ENCODE measurements at places on chromosomes 4 and X.

DNA sequence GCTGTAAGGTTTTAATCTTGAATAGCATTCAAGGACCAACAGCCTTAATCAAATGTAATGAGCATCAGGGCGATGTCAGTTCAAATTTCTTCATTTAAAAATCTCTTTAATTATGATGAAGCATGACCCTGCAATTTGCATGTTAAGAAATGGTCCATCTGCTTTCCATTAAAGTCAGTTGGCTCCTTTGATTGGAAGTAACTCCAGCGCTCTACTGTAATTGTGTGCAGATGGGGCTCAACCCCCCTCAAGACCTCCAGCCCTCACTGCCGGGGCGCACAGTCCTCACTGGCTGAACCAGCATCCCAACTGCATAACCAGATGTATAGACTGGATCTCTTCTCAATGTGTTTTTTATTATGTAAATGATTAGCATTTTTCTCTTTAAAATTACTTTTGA, 126.9 kb downstream of the VCX3B start:
- DNase-seq: no peak

DNA sequence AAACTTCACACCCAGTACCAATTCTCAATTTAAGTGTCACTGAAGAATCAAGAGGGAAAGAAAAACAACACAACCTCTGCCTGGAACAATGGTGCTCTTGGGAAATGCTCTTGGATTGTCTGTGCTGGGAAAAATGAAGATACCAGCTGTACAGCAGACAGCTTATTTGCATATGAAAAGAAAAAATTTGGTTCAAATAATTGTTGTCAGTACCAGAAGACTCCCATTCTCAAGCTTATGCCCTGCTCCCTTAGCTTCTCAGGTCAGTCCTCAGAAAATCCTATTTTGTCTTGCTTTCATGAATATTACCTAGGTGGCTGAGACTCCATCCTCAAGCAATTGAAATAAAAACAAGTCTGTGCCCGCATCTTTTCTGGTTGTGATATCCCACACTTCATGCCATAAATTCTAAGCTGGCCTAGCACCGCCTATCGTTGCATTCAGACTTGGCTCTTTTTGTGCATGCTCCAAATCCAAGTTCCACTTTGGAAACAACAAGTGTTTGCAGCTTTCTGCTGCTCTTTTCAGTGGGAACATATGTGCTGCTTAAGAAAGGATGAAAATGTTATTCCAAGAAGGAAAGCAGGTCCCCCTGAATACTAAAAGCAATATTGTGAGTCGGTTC, 431.6 kb downstream of the INPP4B start:
- DNase-seq: no peak

DNA sequence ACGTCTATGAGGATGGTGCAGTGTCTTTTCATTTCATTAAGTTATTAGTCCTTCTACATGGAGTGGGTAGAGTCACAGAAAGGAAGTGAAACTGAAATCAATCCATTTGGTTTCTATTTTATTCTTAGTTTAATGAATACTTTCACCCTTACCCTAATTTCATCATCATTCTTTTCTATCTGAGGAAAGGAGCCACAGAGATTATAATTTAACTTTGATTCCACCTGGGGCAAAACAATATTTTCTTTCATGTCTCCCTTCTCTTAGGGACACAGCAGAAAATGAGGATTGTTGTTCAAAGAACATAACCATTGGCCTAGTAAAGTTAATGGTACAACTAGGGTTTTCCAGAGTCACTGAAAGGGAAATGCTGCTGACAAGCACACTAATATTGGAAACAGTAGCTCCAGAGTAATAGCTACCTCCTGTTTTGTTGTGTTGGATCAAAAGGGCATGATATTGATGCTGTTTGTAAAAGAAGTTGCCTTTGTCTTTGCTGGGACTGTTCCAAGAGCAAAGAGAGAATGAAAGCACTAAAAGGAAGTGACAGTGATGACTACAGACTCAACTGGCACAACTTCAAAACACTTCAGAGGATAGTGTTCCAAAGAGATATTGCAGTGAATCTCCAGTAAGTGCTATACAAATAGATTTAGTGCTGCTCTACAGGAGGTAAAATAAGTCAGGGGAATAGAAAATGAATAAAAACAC, 247.1 kb upstream of the PITX2 start:
- no peak for DNase-seq

DNA sequence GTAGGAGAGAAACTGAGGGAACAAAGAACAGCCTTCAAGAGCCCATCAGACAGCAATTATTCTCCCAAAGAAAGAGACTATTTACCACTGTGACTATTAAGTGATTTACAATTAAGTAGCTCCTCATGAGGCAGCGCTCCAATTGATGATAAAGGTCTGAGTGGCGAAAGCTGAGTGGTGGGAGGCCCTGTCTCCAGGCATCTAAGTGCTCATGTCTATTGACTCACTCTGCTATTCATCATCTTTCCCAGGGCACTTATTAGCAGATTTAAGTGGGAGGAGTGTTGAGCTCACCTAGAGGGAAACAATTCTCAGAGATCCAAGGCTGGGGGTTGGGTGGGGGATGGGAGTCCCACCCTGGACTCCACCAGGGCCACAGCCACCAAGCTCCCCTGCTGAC, 23.3 kb downstream of the AMER1 start:
- peak; percentile 47 for DNase-seq

GRCh38 chr4:20614816-20615215, 85.4 kb upstream of the PACRGL start:
- DNase-seq: no peak

- DNase-seq: no peak
These were observed 18.1 kb downstream of the OFD1 start for GRCh38 chrX:13752646-13753045.

DNA sequence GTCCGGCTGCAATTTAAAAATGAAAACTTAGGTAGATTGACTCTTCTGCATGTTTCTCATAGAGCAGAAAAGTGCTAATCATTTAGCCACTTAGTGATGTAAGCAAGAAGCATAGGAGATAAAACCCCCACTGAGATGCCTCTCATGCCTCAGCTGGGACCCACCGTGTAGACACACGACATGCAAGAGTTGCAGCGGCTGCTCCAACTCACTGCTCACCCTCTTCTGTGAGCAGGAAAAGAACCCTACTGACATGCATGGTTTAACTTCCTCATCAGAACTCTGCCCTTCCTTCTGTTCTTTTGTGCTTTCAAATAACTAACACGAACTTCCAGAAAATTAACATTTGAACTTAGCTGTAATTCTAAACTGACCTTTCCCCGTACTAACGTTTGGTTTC, 41.0 kb downstream of the MAP7D3 start:
- no peak for DNase-seq

DNA sequence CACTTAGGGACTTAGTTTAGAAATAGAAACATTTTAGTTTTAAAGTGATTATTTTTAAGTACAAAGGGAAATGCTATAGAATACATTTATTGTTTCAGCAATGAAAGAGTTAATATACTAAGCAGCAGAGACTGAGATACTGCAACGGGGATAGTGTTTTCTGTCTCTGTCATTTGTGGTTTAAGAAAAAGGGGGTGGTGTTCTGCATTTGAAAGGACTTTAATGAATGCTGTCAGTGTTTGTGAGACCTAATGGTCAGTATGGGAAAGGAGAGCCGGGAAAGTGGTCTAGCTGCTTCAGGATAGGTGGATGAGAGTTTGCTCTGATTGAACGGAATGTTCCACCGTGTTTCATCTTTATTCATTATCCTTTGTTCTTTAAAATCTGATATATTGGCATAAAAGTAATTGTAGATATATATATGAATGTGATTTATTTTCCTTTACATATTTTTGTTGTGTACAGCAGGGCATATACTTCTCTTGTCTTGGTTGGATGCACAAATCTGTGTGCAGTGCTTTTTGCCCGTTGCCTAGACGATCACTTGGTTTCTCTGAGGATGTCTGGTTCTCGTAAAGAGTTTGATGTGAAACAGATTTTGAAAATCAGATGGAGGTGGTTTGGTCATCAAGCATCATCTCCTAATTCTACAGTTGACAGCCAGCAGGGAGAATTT, at the start of gene KLHL5:
Gene KLHL5 (plus strand): TSS at position 139 of the 676 bp plus-strand sequence. CDS start 421 bp downstream, at position 560.
- no peak for DNase-seq

DNA sequence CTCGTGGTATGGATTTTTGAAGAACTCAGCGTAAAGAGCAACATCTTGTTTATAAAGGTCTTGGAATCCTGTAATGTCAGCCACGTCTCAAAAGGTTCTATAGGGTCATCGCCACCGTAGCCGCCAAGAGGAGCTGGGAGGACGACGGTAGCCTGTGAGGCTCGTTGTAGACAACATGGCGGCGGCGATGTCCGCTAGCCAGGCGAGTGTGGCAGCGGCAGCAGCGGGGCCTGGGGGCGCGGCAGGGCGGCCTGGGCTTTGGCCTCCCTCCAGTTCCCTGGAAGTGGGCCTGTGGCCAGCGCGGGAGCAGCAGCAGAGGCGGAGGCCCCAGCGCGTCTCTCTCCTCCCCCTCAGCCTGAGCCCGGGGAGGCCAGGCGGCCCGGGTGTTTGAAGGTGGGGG, 143.5 kb upstream of the PBDC1 start:
- no peak for DNase-seq

- DNase-seq: no peak
These were observed 39.8 kb downstream of the GRIA3 start for GRCh38 chrX:123223859-123224258.

- peak; percentile 43 for DNase-seq
These were observed 54.9 kb downstream of the PHOX2B start for GRCh38 chr4:41693629-41694028.

DNA sequence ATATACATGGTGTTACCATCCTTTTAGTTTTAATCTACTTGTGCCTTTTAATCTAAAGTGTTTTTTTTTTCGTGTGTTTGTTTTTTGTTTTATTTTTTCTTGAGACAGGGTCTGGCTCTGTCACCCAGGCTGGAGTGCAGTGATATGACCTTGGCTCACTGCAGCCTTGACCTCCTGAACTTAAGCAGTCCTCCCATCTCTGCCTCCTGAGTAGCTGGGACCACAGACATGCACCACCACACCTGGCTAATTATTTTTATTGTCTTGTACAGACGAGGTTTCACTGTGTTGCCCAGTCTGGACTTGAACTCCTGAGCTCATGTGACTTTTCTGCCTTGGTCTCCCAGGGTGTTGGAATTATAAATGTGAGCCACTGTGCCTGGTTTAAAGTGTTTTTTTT, 33.1 kb downstream of the BMP2K start:
- DNase-seq: no peak

DNA sequence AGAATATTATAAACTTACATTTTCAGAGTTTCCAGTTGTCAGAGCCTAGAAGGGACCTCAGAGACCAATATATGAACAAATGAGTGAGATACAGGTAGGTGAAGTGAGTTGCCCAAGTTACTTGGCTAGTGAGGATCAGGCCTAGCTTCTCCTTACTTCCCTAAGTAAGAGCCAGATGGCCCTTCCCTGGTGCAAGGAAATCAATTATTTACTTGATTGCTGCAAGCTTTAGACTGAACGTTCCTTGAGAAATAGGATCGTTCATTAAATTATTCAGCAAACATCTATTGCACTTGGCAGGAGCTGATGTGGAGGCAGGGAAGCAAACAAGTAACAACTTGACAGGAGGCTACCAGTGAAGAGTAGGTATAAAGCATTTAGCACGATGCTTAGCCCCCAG, 117.8 kb downstream of the EFHC2 start:
- no peak for DNase-seq

DNA sequence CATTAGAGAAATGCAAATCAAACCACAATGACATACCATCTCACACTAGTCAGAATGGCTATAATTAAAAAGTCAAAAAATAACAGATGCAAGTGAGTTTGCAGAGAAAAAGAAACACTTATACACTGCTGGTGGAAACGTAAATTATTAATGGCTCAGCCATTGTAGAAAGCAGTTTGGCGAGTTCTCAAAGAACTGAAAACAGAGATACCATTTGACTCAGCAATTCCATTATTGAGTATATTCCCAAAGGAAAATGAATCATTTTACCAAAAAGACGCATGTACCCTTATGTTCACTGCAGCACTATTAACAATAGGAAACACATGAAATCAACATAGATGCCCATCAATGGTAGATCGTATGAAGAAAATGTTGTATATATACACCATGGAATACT, 75.0 kb downstream of the NAA11 start:
- DNase-seq: no peak

- DNase-seq: no peak
These were observed 29.1 kb downstream of the RASGEF1B start for GRCh38 chr4:81442484-81443085.

DNA sequence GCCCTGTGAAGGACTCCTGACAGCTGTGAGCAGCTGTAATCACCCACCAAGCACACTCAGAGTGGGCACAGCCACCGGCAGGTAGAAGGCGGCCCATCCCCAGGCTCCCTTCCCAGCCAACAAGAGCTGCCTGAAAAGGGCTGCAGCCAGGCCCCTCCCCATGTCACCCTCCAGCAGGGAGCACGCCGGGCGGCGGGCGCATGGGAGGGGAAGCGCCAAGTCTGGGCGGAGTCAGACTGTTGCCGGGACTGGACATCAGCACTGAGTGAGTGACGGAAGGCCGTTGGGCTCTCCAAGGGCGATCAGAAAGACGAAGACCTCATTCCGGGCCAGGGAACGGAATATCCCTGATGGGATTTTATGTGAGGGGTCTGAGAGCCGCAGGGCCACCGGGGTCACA, 82.1 kb downstream of the PPP2R2C start:
- no peak for DNase-seq

DNA sequence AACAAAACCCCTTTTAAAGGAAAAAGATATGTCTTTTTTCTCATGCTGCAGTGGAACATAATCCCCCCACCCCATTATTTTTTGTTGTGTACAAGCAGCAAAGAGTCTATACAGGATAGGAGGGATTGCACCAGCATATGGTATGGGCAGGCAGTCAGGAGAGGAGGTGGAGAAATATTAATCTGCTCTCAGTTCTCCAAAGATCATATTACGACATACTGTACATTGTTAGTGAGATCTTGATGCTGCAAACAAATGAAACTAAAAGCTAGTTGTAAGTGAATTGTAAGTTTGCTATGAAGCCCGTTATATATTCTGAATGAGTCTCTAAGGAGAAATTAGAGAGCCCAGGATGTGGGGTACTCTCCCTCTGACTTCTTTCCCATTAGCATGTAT, 75.3 kb downstream of the RAPGEF2 start:
- no peak for DNase-seq

GRCh38 chrX:149004936-149005335, 500.2 kb downstream of the IDS start:
- no peak for DNase-seq

DNA sequence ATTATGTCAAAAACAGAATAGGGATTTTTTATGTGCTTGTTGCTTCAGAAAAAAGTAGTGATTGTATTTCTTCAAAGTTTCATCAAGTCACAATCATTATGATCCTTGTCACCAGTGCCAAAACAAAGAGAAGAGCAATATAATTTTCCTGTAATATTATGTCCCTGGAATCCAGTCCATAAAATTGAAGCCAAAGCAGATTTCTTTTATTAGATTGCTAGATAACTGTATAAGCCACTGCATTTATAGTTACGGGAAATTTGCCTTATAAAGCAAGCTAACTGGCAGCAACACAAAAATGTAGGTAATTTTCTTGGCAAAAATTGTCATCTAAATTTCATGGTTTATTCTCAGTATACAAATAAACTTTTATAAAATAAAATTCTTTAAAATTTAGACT, 296.1 kb upstream of the ANKRD50 start:
- DNase-seq: no peak

Data from NCI-H1417 treated with DMSO at 0.1 percent for 48 hours (cell line).